ENCODE measurements at places on chromosomes 3 and 15.

DNA sequence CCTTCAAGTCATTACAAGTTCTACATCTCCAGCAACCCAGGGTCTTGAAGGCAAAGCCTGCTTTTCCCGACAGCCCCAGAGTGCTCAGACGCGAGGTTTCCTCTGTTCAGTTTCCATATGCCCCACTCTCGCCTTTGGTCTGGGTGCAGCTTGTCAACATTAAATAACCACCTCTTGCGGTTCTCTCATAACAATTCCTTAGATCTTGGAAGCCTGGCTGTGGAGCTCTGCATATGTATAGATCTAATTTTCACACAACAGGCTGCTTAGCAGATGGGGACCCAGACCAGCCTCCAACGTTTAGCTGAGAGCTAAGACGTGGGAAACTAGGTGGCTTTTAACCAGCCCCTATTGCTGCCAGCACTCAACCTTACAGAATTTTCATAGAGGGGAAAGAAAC, 295.5 kb downstream of the RPLP1 start:
- no peak for DNase-seq

GRCh38 chr3:122930063-122930997, 97.2 kb downstream of the SEMA5B start:
- no peak for DNase-seq

DNA sequence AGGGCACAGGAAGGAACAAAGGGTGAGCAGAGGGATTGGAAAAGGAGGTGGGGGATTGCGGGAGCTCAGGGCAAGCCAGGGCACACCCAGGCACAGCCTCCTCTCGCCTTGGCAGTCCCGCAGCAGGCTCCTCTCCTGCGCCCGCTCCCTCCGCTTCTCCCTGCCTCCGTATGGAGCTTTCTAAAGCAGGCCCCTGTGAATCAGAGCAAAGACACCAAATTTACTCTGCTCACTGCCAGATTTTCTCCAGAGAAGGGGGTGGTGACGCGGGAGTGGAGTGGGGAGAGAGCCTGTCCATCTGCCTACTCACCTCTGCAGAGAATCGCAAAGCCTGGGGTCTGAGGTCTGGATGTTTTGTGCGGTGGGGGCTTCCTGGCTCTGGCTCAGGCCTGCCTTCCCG, 20.0 kb downstream of the ATP2B2 start:
- DNase-seq = no peak

GRCh38 chr3:113104357-113105092, 106.8 kb upstream of the BOC start:
- no peak for DNase-seq

DNA sequence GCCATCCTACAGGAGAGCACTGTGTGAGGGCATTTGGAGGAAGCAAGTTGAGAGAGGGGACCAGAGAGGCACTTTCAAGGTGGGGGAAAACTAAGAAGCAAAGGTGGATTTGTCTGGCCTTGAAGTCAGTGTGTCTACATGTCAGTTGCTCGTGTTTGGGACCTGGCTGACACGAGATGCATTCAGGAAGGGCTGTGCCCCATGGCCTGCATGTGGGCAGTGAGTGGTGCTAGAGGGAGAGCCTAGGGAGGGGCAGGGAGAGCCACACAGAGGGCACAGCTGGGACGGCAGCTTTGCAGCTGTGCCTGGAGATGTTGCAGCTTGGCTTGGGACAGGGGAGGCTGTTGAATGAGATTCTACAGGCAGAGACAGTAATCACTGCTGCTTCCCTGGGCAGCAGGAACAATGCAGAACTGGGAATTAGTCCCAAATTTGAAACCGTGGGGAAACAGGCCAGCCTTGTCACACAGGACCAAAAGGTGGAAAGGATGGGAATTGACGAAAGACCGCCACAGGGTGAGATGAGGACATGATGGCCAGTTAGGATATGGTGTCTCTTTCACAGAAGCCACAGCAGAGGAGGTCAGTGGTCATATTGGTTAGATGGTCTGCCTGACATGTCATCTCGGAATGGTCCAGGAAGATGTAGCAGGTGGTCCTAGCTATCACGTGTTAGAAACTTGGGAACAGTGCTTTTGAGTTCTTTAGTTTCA, 10.0 kb downstream of the SEC61A1 start:
- DNase-seq = no peak

DNA sequence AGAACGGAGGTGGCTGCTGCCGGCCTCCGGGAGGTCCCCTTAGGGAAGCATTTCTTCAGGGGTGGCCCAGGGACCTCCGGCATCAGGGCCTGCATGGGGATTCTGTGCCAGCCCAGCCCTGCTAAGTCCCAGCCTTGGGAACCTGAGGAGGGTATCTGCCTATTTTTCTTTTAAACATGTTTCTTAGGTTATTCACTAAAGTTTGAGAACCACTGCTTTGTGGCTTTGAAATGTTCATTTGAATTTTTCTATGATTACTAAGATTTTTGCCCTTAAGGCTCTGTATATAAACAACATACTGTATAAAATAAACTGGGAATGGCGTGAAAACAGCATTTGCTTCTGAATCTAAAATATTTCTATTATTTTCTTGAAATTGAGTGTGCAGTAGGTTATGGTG, 24.4 kb downstream of the FAN1 start:
- no peak for DNase-seq

DNA sequence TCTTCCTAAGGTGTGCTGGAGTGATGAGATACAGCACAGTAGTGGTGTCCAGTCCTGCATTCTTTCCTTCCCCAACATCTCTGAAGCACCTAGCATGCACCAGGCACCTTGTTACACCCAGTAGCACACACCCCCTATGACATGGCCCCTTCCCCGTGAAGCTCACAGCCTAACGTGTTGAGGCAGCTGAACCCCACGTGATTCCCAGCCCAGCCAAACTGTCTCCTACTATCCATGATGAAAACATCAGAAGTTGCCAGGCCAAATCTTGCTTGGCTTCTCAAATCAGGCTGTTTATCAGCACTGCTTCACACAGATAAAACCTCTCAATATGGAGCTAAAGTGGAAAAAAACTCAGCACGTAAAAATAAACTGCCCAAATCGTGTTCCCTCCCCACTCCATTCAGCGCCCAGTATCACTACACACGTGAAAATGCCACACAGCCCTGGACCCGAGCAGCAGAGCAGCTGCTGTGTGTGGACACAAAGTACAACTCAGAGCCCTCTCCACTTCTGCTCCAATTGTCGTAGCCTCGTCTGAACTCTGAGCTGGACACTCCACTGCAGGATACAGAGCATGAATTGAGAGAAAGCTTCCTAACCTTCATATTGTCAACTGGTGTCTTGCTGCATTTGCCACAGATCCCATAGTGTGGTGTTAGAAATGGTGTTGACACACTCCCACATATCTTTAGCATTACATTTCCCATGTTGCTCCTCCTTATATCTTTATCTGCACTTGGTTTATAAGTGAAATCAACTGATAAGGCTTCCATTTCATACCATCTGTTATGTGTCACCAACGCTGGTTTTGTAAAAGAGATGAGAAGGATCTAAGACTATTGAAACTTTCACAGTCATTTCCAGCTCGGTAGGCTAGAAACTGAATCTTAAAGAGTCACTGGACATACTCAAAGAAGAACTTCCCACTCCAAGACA, 279.8 kb downstream of the RORA start:
- DNase-seq = no peak

GRCh38 chr15:58438956-58439355, 7.2 kb downstream of the LIPC start:
- no peak for DNase-seq

GRCh38 chr3:25907081-25907480, 117.2 kb downstream of the OXSM start:
- no peak for DNase-seq

- DNase-seq = no peak
Observed at GRCh38 chr15:70035719-70036077, 62.0 kb downstream of the TLE3 start.

DNA sequence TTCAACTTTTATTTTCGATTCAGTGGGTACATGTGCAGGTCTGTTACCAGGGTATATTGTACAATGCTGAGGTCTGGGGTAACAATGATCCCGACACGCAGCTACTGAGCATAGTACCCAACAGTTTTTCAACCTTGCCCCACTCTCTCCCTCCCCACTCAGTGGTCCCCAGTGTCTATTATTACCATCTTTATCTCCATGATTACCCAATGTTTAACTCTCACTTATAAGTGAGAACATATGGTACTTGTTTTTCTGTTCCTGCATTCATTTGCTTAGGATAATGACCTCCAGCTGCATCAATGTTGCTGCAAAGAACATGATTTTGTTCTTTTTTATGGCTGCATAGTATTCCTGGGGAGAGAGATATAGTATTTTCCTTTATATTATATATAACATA, 75.7 kb upstream of the EPHB3 start:
- DNase-seq = no peak

DNA sequence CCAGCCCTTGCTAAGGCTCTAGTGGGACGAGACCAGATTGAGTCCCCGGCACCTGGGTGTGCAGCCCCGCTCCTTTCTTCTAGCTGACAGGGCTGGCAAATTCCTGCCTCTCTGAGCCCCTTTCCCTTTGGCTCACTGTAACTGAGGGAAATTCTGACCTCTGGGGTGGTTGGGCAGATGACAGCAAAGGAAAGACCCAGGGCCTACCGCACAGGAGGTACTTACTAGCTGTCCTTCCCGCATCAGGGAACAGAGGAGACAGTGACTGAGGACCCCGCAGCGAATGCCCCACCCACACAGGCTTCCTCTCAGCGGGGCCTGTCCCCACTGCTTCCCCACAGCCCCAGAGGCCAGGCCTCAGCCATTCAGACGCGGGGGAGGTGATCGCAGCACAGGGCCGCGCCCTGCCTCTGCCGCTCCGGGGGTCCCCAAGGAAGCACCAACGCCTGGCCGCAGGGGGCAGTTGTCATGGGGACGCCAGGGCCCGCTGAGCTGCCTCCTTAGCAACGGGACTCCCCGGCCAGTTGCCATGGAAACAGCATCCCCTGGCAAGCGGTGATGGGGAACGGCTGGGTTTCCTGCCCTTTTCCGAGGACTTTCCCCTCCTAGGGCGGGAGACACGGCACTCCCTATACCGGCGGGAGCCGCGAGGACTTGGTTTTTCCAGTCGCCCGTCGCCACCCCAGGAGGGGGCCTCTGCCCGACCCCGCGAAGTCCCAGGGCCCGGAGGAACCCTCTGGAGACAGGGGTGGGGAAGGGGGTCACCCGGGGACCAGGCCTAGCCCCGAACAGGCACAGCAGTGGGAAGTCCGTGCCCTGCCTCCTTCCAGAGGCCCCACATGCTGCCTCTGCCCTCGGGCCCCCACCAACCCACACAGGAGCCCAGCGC, 50.1 kb downstream of the HCN4 start:
- no peak for DNase-seq

DNA sequence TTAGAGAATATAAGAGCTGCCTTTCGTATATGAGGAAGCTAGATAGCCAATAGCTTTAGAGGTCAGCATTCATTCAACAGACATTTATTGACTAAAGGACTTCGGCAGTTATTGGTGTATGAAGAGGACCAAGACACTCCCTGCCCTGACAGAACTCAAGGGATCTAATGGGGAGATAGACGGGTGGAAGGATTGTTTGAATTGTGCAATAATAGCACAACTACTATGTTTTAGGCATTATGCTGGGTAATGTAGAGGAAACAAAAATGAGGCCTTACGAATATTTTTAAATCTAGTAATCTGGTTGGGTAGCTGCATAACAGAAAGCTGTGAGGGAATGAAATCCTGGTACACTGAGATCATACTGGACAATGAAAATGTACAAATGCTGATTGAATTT, 5.0 kb downstream of the LRCH3 start:
- no peak for DNase-seq
